ENCODE measurements at places on chromosomes 2 and 18.

DNA sequence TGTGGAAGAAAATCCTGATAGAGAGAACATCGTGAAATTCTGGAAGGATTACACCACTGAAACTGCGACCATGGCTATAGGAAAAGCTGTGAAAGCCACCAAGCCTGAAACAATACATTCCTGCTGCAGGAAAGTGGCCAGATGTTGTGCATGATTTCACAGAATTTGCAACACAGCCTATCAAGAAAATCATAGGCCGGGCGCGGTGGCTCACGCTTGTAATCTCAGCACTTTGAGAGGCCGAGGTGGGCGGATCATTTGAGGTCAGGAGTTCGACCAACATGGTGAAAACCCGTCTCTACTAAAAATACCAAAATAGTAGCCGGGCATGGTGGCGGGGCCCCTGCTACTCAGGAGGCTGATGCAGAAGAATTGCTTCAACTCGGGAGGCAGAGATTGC lies 360.2 kb downstream of the CDH7 start:
- no peak for DNase-seq

GRCh38 chr2:26347286-26347865 lies 787 bp upstream of the ADGRF3 start:
- no peak for DNase-seq

GRCh38 chr2:121092095-121092494 lies 192.9 kb downstream of the TFCP2L1 start:
- no peak for DNase-seq

DNA sequence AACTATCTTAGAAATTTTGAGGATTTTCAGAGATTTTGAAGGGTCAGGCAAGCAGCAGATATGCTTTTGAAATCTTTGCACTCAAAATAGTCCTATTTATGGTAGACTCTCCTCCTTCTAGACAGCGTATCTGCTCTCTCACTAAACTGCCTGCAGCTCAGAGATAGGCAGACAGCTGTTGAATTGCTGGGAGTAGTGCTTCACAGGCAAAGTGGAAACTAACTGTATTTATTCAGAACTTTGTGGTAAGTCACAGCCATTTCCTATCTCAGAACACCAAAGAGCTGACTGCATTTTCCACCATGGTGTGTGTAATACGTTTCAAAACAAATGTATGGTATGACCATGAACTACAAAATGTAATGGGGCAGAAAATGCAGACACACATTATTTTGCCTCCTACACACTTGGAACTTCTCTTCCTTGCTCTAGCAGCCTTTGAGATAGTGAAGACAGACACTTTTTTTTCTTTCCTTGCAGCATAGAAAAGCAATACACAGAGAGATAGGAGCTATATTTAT lies 352.4 kb downstream of the LRP1B start:
- DNase-seq, result no peak

- DNase-seq, result no peak
Measured at GRCh38 chr2:109066501-109066900, 62.5 kb upstream of the SH3RF3 start.

DNA sequence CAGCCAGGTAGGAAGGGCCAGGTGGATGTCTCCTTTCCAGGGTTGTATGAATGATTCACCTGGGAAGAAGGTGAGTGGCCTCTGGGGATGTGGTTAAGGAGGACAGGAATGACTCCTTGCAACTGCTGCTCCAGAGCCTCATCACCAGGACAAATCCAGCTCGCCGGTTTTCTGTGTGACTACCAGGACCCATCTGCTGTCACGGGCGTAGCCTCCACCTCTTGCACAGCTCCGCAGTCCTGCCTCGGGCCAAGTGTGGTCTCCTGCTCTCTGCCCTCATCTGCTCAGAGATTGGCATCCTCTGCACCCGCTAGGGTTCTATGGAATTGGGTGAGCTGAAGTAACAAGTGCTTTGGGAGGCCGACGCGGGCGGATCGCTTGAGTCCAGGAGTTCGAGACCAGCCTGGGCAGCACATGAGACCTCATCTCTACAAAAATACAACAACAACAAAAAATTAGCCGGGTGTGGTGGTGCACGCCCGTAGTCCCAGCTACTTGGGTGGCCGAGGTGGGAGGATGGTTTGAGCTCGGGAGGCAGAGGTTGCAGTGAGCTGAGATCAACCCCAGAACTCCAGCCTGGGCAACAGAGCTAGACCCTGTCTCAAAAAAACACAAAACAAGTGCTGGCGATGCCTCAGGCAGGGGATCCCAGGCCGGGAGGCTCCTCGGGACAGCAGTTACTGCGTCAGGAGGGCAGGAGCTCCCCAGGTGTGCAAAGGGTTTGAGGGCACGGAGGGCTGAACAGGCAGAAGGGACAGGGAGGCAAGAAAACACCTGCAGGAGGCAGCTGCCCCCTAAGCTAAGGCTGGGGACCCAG lies 831 bp upstream of the D2HGDH start:
- no peak for DNase-seq

- DNase-seq, result no peak
Measured at GRCh38 chr2:236289766-236290462, 25.7 kb upstream of the ASB18 start.

DNA sequence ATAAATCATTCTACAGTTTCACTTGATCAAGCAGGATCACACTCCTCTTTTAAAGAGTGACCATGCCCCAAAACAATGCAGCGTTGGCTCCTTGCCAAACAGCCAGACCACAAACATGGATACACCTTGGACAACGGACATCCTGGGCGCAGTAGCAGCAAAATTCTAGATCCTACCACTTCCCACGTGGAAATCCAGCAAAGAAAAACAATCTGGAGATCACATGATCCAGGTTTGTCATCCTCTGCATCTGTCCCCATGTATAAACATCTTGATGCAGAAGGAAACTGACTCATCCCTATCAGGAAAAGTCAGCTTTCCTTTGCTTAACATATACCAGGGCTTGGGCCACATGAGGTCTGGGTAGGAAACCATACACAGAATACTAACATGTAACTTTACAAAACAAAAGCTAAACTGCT lies 53.1 kb downstream of the ZNF521 start:
- DNase-seq, result peak; percentile 67

DNA sequence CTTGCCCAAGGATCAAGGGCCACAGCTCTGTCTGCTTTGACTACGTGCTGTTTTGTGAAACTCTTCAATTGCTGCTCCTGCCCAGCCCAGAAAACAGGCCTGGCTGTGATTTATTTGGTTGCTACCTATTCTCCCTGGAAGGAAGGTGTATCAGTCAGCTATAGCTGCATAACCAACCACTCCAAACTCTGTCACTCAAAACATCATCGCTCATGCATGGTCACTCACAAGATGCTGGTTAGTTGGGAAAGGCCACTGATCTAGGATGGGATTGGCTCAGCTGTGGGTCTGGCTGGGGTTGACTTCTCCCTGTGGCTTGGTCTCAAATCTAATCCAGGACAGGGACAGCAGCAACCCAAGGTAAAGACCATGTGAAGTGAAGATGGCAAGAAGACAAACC lies 14.6 kb downstream of the TEX51 start:
- DNase-seq, result no peak

DNA sequence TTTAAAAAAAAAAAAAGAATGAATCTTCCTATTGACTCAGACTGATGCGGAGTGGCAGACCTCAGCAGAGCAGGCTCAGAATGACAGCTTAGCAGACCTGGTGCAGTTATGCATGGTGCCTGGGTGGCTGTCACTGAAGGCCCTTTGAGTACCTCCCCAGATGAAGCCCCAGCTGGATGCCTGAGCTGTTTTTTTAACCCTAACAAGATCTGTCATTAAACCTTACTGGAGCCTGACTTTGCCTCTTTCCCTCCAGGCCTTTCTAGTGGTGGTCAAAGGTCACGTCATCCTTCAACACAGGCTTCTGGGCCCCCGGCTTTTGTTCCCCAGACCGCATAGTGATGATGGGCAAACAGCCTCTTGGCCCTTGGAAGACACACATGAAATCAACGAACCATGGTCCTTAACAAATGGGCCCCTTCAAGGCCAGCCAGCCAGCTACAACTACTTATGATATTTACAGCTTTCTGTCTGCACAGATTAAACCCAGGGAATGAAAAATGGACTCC lies 138.3 kb upstream of the CYP1B1 start:
- no peak for DNase-seq

DNA sequence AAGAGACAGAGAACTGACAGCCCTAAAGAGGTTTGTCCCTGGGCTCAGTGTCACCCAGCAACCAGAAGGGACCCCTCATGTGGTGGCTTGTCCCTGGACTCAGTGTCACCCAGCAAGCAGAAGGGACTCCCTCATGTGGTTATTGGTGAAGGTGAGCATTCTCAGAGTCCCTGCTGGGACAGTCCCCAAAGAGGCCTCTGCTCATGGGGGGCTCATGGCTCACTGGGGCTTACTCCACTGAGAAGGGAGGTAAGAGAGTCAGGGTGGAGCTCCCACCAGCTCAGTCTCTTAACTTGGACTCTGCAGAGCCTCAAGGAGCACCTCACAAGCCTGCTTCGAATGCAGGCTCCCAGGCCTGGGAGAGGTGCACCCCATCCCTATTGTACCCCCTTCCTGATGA lies 145.2 kb upstream of the COPS8 start:
- DNase-seq, result no peak

- no peak for DNase-seq
Measured at GRCh38 chr2:21710031-21710430, 586.3 kb downstream of the TDRD15 start.

GRCh38 chr2:3282056-3282998 lies 95.3 kb downstream of the EIPR1 start:
- DNase-seq, result no peak

DNA sequence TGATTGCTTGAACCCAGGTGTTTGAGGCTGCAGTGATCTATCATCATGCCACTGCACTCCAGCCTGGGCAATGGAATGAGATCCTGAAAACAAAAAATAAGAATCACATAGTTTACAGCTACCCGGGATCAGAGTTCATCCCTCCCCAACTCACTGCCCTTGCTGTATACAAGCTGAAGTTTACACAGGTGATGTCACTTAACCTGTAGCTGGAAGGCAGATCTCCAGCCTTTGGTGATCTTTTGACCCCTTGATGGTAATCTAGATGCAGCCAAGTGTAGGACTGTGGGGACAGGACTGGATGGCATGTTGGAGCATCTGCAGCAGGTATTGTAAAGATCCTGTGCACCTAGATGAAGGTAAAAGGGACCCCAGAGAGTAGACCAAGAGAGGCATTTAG lies 66.7 kb upstream of the SLC14A2 start:
- DNase-seq, result no peak

DNA sequence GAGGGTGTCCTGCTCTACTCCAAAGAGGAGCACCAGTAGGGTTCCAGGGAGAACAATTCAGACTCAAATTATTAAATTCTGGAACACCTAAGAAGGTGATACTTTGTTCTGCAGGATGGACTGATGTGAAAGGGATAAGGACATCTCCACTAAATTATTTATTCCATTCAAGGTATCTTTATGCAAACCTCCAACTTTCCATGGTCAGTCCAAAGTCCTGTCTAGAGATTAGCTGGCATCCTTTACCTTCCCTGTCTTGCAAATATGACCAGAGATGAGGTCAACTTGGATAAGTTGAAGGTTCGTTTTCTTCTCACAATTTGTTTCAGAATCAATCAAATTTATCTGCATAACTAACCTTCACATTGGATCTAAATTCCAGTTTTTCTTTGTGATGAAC lies 8.7 kb upstream of the ZBTB14 start:
- DNase-seq, result no peak

GRCh38 chr18:45249246-45249661 lies 366.0 kb upstream of the SLC14A2 start:
- no peak for DNase-seq

DNA sequence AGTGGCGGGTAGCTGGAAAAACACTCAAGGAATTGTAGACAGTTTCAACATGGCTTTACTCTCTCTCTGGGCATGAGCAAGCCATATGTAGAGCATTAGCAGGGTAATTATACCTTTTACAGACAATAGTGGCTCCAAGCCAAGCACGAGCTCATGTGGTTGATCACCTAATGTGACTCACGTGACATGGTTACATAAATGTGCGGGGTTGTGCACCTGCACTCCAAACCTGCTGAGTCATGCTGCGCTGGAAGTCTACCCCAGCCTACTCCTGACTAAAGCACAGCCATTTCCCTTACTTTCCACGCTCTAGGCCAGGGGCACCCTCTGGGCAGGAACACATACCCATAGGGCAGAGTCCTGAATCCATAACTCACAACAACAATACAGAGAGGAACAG lies 232.8 kb downstream of the MBD5 start:
- no peak for DNase-seq

GRCh38 chr18:6830916-6831315 lies 101.4 kb downstream of the ARHGAP28 start:
- DNase-seq, result no peak

DNA sequence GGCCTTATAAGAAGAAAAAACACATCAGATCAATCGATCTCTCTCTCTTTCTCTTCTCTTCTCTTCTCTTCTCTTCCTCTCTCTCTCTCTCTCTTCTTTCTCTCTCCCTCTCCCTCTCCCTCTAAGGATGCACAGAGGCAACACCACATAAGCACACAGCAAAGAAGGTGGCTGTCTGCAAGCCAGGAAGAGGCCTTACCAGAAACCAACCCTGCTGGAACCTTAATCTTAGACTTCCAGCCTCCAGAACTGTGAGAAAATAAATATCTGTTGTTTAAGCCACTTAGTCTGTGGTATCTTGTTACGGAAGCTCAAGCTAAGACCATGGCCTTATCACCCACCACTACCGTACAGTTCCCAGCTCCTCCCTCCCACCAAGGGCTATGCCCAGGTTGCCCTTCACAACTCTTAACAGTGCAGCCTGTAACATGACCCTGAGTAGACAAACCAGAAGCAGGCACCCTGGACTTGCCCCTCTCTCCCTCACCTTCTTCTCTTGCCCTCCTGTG lies 25.2 kb upstream of the TMEM237 start:
- DNase-seq, result no peak

- no peak for DNase-seq
Measured at GRCh38 chr18:40061086-40061485, 1893.9 kb upstream of the PIK3C3 start.

DNA sequence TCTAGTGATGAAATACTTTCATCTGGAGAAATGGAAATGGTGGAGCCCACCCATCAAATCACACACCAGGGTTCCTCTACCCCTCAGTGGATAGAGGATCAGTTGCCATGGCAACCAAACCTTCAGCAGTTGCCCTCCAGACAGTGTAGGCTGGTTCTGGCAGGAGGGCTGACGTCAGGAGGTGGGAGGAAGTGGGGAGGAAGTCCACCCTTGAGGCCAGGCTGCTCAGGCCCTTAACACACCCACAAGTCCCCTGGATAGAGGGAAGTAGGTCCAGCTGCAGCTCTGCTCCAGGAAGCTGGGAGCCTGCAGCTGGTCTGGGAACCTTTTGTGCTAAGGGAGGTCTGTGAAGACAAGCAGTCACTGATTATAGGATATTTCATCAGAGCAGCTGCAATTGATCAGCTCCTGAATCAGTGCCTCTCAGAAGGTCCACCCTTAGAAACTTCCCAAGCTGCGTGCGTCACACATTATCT lies 186.6 kb downstream of the MTX2 start:
- no peak for DNase-seq

Measured in T1000 (cell line).